NCI-H1417 (cell line): ENCODE measurements at places on chromosomes 3 and 15.

DNA sequence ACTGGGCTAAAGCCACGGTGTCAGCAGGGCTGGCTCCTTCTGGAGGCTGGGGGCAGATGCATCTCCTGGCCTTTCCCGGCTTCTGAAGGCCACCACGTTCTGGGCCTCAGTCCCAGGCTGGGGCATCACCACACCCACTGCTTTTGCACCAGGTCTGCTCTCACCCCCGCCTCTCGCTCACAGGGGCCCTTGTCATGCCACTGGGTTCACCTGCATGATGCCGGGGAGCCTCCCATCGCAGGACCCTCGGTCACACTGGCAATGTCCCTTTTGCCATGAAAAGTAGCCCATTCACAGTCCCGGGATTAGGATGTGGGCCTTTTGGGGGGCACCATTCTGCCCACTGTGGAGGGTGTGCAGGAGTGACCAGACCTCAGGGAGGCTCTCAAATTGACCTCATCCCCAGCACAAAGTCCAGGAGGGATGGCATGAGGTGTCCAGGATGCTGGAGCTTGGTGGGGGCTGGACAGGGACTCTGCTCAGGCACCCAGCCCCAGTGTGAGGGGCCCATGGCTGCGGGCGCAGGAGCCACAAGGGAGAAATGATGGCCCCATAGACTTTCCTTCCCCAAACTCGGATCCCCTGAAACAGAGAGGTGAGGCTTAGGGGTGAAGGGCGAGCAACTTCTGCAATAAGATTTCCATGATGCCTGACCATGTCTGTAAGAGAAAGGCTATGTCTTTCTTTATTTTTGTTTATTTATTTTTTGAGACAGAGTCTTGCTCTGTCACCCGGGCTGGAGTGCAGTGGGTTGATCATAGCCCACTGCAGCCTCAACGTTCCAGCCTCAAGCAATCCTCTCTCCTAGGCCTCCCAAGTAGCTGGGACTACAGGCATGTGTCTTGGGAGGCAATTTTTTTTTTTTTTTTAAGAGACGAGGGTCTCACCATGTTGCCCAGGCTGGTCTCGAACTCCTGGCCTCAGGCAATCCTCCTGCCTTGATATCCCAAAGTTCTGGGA is 189.1 kb downstream of the GOLGA6L6 start:
- no peak for DNase-seq

DNA sequence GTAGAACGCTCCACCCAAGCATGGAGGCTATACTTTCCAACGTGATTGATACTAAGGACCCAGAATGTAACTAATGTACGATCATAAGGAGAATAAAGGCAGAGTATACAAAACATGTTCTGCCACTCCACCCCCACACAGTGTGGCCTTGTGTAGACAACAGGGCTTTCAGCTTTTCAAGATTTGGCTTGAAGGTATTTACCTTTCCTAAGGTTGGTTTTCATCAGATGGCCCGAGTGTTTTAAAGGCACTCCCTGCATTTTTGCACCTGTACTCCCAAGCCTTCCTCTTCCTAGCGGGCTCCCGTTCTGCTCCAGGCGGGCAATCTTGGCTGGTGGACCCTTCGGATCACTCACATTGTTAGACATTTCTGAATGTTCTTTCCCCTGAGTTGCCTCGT is 4.6 kb downstream of the SATB1 start:
- DNase-seq: no peak

DNA sequence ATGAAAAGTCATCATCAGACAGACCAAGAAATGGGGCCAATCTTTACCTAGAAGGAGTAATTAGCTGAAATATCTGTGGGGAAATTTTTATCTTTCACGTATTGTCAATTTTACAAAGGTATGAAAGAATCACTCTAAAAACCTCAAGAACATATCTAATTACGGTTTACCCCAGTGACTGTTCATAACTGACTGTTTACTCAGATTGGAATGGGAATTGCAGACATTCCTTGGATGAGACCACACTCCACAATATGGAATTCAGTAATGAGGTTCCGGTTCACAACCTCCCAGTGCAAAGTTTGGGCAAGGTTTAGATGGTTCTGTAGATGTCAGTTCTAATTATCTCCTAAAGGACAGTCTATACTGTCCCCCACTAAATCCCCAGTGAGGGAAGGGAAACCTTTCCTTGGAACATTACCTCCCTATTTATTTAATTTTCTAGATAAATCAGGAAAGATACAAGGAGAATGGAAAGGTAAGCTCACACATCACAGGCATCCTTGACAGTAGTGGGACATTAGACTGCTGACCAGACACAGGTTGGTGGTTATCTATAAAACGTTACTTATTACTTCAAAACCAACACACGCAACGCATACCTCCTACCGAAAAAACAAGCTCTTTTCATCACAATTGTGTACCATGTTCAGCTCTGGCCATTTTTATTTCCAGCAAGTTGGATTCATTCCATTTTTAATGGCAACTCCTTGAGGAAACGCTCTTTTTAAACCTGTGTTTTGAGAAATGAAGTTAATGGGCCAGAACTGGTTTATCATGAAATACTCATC is 129.9 kb downstream of the RORA start:
- no peak for DNase-seq

GRCh38 chr3:146491303-146491702 is 21.9 kb upstream of the PLSCR2 start:
- no peak for DNase-seq

DNA sequence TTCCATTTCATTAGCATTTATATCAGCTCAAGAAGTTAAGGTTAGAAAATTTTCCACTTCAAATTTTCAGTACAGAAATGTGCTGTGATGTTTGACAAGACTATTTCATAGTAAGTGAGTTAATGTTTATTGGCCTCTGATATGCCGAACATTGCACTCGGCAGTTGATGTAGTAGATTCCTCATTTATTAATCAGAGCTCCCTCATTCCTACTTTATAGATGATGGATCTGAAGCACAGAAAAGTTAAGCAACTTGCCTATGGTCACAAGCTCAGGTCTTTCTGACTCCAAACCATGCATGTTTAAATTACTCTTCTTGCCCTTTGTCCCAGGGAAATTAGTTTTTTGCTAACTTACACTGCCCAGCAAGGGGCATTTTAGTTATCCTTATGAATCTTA is 92.0 kb downstream of the ATG7 start:
- DNase-seq: no peak

DNA sequence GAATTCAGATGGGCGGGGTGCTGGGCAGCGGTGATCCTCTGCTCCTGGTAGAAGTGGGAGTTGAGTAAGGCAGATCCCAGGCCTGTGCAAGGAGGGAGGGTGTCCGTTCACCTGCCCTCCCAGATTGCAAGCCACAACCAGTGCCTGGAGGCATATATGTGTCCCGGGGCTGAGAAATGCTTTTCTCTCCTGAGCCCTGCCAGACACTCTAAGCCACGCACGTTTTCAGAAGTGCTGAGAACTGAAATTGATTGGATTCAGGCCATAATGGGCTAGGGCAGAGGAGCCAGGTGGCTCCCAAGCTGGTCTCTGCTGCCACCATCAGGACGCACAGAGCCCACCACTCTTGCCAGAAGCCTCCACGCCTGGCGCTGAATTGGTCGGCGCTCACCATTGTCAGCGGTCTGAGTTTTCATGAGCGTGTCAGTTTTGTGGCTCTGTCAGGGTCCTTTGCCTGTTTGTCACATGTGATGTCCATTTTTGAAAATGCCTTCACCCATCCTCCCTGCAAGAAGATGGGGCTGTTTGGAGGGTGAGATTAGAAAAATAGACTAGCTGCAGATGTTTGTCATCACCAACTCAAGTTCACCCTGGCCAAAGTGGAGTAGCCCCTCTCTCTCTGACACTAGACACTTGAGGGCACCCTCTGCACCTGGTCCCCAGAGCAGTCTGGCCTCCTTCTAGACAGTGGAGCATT is 15.4 kb upstream of the BFSP2 start:
- DNase-seq: peak; percentile 61

DNA sequence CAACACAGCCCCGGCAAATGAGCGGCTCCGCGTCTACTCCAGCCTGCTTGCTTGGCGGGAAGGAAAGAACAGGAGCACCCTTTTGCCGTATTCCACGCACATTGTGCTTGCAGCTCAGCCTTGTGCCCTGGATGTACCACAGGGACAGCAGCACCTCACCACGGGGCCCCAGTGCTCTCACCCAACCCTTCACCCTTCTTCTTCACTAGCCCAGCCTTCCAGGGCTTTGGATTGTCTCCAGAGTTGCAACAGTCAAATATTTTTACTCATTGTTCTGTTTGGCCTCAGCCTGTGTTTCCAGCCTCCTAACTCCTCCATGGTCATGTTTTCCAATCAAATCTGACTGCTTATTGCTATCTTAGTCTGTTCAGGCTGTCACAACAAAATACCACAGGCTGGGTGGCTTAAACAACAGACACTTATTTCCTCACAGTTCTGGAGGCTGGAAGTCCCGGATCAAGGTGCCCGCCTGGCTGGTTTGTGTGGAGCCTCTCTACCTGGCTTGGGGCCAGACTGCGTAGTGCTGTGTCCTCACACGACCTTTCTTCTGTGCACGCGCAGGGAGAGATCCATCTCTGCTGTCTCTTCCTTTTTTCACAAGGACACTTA is 79.2 kb upstream of the ABHD17C start:
- DNase-seq: peak; percentile 83

GRCh38 chr3:48748754-48749153 is 31.7 kb upstream of the IP6K2 start:
- DNase-seq: no peak

DNA sequence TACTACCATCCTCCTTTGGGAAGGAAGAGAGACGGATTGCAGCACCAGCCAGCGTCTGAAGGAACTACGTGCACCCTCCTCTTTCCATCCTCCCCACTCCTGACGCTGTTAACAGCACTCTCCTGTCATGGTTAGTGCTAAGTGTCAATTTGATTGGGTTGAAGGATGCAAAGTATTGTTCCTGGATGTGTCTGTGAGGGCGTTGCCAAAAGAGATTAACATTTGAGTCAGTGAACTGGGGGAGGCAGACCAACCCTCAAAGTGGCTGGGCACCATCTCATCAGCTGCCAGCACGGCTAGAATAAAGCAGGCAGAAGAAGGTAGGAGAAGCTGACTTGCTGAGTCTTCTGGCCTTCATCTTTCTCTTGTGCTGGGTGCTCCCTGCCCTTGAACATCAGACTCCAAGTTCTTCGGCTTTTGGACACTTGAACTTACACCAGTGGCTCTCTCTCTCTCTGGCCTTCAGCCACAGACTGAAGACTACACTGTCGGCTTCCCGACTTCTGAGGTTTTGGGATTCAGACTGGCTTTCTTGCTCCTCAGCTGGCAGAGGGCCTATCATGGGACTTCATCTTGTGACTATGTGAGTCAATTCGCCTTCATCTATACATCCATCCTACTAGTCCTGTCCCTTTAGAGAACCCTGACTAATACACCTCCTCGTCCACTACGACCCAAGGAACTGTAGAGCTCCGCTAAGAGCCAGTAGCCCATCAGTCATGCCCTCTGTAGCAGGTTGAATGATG is 128.2 kb upstream of the HES1 start:
- no peak for DNase-seq

GRCh38 chr3:64199932-64200331 is 25.3 kb downstream of the PRICKLE2 start:
- no peak for DNase-seq

GRCh38 chr3:90184861-90185260 is 1077.4 kb downstream of the EPHA3 start:
- no peak for DNase-seq

GRCh38 chr15:66581972-66582537 is 16.3 kb upstream of the LCTL start:
- DNase-seq: no peak

DNA sequence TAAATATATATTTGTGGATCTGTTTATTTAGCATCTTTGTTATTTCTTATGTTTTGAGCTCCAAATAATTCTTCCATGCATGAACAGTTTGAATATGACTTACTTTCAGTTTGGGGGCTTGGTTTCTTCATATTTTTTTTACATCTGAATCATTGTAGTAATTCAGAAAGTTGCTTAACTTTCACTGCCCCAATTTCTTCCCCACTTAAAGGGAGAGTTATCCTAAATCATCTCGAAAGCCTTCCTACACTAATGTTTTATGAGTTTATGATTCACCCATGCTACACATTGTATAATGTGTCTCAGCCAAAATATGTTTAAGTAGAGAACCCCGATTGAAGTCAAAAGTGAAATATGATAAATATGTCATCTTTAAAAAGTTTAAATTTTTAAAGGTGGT is 47.8 kb downstream of the SPRED1 start:
- no peak for DNase-seq

DNA sequence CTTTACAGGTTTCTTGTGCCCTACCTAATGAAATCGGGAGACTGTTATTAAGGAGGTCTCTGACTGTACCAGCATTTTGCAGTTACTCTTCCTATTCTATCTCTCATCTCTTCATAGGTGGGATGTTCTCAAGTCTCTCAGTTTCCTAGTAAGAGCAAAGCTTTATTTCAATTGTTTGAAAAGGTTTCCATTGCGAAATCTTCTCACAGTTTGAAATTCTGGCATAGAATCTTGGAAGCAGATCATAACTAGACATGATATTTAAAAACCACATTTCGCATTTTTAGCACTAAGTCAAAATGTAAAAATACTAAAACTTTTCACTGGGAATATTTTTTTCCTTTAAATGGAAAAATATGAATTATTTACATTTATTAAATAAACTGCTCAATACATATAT is 1311.4 kb downstream of the ROBO2 start:
- DNase-seq: no peak

GRCh38 chr3:141129049-141129448 is 77.9 kb downstream of the SPSB4 start:
- no peak for DNase-seq

DNA sequence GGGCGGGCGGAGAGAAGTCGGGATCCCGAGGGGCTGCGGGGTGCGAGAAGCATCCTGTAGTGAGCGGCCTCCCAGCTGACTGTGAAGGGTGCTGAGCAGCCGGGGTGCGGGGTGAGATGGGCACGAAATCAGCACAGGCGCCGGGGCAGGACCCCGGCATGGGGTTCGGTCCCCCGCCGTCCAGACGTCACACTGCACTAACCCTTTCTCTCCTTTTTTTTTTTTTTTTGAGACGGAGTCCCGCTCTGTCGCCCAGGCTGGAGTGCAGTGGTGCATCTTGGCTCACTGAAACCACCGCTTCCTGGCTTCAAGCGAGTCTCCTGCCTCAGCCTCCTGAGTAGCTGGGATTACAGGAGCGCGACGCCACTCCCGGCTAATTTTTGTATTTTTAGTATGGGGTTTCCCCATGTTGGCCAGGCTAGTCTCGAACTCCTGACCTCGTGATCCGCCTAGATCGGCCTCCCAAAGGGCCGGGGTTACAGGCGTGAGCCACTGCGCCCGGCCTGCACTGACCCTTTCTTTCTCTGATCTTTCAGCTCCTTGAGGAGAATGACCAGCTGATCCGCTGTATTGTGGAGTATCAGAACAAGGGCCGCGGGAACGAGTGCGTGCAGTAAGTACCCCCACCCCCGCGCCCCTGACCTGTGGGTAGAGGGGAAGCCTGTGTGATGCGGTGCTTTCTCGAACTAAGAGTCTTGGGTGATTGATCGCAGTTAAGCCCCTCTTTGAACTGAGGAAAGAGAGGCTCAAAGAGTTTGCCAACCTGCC is 513 bp downstream of the SS18L2 start:
- DNase-seq: no peak

- DNase-seq: no peak
These were observed 123.5 kb upstream of the GOLGA6L4 start for GRCh38 chr15:84112025-84112424.
